ENCODE measurements at places on chromosomes 2 and 18. TPM values are rescaled to one million over a fixed set of nuclear protein-coding genes. Genes with fewer than 3 reads are reported as not detected.

The EEF1B2 gene
- 389 TPM for total RNA-seq

- DNase-seq = no peak
Observed at GRCh38 chr2:227826019-227826521, 12.4 kb downstream of the CCL20 start.

GRCh38 chr2:166394245-166394644 is 18.5 kb upstream of the SCN9A start:
- DNase-seq = no peak

The PDE1A gene
- total RNA-seq = 15.1 TPM

- no peak for DNase-seq
Observed at GRCh38 chr2:133937669-133938068, 316.2 kb upstream of the MGAT5 start.

The SPATA3 gene
- total RNA-seq = not detected

The GPR39 gene
- total RNA-seq = not detected

The MBP gene
- total RNA-seq = 41.6 TPM
